GM06990 (cell line): ENCODE measurements at places on chromosomes 1 and 21.

GRCh38 chr1:107940701-107941100 is 24.3 kb downstream of the VAV3 start:
- DNase-seq: no peak

DNA sequence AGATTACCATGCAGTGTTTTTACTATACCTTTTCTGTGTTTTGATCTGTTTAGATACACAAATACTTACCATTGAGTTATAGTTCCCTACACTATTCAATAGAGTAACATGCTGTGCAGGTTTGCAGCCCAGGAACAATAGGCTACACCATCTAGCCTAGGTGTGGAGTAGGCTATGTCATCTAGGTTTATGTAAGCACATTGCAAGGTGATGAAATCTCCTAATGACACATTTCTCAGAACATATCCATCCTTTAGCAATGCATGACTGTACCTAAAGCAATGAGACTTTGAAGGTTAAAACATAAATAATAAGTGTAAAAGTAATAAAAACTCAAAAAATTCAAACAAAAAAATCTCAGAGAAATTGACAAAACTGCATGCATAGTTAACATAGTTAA is 358.6 kb downstream of the USH2A start:
- DNase-seq: no peak

- DNase-seq: no peak
Measured at GRCh38 chr1:46809904-46810303, 11.1 kb downstream of the CYP4B1 start.

GRCh38 chr1:176925223-176925622 is 239.3 kb downstream of the ASTN1 start:
- no peak for DNase-seq

- no peak for DNase-seq
Measured at GRCh38 chr1:223258751-223259198, 105.2 kb downstream of the SUSD4 start.

GRCh38 chr1:10986525-10986890 is 25.9 kb upstream of the TARDBP start:
- peak; percentile 59 for DNase-seq

GRCh38 chr1:179137617-179138255 is 55.9 kb downstream of the TOR3A start:
- no peak for DNase-seq

DNA sequence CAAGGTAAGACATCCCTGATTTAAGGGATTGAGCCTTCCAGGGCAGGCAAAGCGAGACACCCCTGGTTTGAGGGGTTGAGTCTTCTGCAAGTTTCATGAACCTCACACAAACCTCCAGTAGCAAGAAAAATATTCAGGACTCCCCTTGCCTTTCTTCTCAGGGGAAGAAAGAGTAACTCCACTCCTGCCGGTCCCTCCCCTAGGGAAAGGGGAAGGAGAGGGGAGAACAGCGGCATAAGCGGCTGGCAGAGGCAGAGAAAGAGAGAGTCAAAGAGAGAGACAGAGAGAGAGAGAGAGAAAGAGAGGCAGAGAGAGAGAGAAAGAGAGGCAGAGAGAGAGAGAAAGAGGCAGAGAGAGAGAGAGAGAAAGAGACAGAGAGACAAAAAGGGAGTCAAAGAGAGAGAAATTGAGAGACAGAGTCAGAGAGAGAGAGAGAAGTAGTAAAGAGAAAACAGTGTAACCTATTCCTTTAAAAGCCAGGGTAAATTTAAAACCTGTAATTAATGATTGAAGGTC is 29.5 kb upstream of the CBR3 start:
- DNase-seq: no peak

DNA sequence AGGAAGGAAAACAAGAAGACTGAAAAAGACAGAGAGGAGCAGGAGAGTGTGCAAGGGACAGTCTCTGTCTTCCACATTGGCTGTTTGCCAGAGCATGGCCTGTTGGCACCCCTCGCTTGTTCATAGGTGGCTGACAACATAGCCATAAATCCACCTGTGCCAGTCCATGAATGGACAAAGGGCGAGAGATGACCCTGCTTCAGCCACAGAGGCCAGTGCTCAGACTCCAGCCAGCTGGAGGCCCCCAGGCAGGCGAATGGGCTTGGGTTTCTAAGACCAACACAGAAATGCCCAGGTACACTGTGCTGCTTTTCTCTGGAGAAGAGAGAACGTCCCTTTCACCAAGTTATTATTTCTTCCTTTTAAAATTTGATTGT is 60.6 kb downstream of the RIPK4 start:
- no peak for DNase-seq

GRCh38 chr1:160293020-160293968 is 8.4 kb upstream of the PEX19 start:
- DNase-seq: no peak

- DNase-seq: no peak
Measured at GRCh38 chr21:32463367-32463766, 50.9 kb downstream of the EVA1C start.

- no peak for DNase-seq
Measured at GRCh38 chr1:189158155-189158554, 1319.5 kb downstream of the BRINP3 start.

DNA sequence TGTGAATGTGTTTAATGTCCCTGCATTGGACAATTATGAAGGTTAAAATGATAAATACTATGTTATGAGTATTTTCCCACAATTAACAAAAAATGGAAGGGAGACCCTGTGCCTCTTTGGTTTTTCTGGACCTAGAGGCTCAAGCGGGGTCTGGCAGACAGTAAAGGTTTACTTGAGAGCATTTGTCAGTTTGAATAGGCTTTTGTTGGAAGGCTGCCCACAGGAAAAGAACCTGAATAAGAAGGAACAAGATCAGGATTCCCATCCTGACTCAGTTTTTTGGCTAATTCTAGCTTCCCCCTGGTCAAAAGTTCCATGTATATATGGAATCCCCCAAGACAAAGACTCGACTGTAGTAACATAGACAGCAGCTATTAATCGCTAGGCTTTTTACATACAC is 150.9 kb upstream of the JUN start:
- DNase-seq: no peak

- peak; percentile 16 for DNase-seq
Measured at GRCh38 chr1:246450611-246451251, 56.3 kb downstream of the SMYD3 start.

DNA sequence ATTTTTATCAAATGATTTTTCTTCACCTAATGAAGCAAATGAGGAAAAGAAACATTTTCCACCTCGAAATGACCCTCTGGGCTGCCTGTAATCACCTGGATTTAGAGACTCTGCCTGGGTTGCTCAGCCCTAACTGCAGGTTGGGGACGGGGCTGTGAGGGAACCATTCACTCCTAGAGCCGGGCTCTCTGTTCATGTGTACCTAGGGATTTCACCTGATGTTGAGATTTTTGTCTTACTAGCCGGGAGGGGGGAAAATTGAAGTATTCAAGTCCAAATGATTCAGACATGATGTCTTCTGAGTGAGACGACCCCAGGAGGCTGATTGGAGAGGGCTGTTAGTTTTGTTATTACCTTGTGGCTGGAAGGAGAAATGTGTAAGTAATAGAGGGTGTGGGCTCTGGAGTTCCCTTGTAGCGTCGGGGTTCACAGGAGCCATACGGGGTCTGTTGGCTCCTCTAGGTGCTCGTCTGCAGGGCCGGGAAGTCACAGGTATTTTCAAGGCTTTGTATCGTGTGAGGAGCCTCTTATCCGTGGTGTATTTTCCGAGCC is 42.3 kb upstream of the PWP2 start:
- DNase-seq: no peak

- DNase-seq: no peak
Measured at GRCh38 chr1:2056955-2057590, 6.9 kb downstream of the PRKCZ start.

- DNase-seq: no peak
Measured at GRCh38 chr1:235019471-235019870, 109.2 kb downstream of the TOMM20 start.

- DNase-seq: no peak
Measured at GRCh38 chr1:95222629-95223028, 11.4 kb upstream of the RWDD3 start.

GRCh38 chr1:29119121-29119929 is 4.4 kb downstream of the TMEM200B start:
- no peak for DNase-seq

GRCh38 chr1:234292011-234292410 is 81.2 kb upstream of the COA6 start:
- no peak for DNase-seq

- DNase-seq: no peak
Measured at GRCh38 chr1:202221911-202222909, 28.6 kb downstream of the LGR6 start.

DNA sequence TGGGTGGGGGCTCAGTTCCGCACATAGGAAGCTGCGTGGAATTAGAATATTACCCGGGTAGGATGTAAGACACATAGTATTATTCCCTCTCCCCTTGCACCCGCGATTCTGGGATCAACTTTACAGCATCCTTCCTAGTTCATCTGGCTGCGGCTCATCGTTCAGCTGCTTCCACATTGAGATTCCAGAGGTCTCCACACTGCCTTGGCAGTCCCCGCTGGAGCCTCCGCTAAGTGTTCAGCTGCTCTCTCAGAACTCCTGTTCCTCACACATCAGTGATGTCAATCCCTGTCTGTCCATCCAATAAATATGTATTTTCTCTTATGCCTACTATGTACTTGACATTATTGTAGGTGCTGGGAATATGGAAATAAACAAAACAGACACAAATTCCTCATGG is 135.6 kb upstream of the SYT6 start:
- no peak for DNase-seq

- DNase-seq: peak; percentile 60
Measured at GRCh38 chr21:29342363-29342957, 43.7 kb downstream of the BACH1 start.

DNA sequence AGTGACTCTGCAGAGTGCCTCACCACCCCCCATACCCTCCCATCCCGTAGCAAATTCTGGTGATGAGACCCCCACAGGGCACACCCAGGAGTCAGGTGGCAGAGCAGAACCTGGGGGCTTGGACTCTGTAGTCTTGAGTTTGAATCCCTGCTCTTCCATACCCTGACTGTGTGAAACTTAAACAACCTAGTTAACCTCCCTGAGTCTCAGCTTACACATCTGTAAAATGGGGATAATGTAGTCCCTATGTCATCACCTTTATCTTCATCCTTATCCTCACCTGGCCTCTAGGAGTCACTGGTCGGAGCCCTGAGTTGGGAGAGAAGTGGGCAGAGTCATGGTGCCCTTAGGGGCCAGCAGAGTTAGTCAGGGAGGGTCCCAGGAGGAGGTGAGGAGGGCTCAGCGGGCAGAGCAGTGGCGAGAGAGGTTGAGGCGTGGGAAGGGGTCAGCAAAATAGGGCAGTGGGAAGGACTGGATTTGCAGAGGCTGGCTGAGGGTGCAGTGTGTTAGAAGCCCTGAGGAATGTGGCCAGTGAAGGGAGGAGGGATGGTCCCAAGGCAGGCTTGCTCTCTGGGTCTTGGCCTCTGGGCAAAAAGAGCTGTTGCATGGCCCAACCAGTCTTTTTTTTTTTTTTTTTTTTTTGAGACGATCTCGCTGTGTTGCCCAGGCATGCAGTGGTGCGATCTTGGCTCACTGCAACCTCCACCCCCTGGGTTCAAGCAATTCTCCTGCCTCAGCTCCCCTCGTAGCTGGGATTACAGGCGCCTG is 18.6 kb downstream of the C1orf167 start:
- DNase-seq: no peak

DNA sequence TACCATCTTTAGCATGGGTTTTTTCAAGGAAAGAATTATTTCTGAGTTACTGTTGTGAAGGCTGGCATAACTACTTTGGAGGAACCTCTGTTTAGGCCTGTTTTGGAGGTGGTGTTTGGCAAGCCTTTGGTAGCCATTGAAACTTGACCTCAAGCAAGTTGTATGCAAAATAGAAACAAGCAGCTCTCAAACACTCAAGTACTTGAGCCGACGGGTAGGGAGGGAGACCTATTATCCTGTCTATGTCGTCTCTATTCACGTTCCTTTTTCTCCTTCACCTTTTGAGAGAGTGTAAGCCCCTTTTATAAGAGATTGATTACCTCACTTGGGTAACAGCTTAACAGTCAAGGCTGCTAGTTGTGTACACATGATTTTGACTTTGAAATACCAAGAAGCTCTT is 878.3 kb upstream of the CXADR start:
- no peak for DNase-seq

- DNase-seq: no peak
Measured at GRCh38 chr1:84301004-84301784, at the start of gene SAMD13. TSS of gene SAMD13 (plus strand) at chr1:84301708. CDS start at chr1:84303235, 1,527 bp downstream.

GRCh38 chr1:203144661-203145060 is 17.1 kb downstream of the ADORA1 start:
- no peak for DNase-seq

DNA sequence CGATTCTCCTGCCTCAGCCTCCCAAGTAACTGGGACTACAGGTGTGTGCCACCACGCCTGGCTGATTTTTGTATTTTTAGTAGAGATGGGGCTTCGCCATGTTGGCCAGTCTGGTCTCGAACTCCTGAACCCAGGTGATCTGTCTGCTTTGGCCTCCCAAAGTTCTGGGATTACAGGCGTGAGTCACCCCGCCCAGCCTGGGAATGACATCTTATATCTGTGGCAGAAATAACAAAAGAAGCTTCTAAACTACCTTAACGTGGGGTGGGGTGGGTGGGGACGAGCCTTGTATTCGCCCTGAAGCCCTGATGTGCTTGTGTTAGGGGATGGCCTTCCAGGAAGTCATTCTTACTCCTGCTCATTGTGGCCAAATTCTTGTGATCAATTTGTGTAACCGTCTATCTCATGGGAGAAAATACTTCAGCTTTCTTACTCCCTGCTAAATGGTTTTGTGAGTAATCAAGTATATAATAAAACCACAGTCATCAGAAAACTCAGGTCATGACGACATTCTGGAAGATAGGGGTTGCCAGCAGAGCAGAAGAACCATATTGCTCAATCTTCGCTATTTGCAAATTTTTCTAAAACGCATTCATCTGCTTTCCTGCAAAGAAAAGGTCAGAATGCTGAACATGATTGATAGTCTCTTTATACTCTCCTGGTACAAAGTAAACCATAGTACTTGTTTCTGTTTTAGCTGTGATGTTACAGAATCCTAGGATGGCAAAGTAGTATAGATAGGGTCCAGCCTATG is 63.2 kb downstream of the DIRAS3 start:
- no peak for DNase-seq

DNA sequence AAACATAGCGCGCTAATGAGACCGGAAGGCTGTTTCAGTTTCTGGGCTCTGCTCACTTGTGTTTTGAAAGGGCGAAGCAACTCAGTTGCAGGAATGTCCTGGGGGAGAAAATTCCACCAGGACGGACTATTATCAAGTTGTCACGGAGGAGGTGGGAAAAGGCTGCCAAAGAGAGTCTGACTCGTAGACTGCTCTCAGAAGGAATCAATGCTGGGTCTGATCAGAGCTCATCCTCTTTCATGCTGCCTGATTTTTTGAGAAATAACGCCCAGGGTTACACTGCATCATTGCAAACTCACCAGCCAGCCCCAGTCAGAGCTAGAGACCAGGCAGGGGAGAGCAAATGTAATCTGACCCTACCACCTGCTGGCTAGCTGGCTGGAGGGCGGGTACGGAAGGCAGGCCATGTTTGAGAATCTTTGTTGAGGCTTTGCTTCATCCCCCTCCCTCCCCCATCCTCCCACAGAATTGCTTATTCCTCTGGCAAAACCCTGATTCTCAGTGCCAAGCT is 36.4 kb upstream of the BCL9 start:
- DNase-seq: no peak
